ENCODE measurements at places on chromosomes 16 and 17. TPM values are rescaled to one million over a fixed set of nuclear protein-coding genes. Genes with fewer than 3 reads are reported as not detected.

GRCh38 chr16:28897826-28898225, 19.5 kb downstream of the ATP2A1 start:
- H3K36me3 ChIP-seq: peaks cover 30% of the 10 kb centered on the region
- no peak for DNase-seq
- no peaks in the 10 kb centered on the region for H3K4me1 ChIP-seq
- H3K27ac ChIP-seq: no peak overlapping the region
- H3K27me3 ChIP-seq: no peaks in the 10 kb centered on the region

- peak overlapping the region; percentile 94 for H3K27ac ChIP-seq
- peaks cover 17% of the 10 kb centered on the region for H3K36me3 ChIP-seq
Measured at GRCh38 chr17:35808240-35808961, 883 bp upstream of the TAF15 start.

GRCh38 chr17:47705536-47706530, 11.9 kb downstream of the TBKBP1 start:
- peaks cover 23% of the 10 kb centered on the region for H3K4me1 ChIP-seq
- DNase-seq: no peak
- H3K27ac ChIP-seq: peak overlapping the region; percentile 97
- H3K27me3 ChIP-seq: no peaks in the 10 kb centered on the region

- no peaks in the 10 kb centered on the region for H3K36me3 ChIP-seq
- DNase-seq: no peak
- H3K4me1 ChIP-seq: no peaks in the 10 kb centered on the region
- no peak overlapping the region for H3K27ac ChIP-seq
Measured at GRCh38 chr17:56030009-56030624, 123.2 kb upstream of the ANKFN1 start.

GRCh38 chr17:56893503-56893902, 20.3 kb downstream of the TRIM25 start:
- H3K4me3 ChIP-seq: no peak overlapping the region
- DNase-seq: no peak
- no peaks in the 10 kb centered on the region for H3K4me1 ChIP-seq
- no peak overlapping the region for H3K27ac ChIP-seq
- H3K36me3 ChIP-seq: no peaks in the 10 kb centered on the region

- H3K4me1 ChIP-seq: no peaks in the 10 kb centered on the region
- no peak for DNase-seq
- no peak overlapping the region for H3K27ac ChIP-seq
- H3K36me3 ChIP-seq: no peaks in the 10 kb centered on the region
- no peak overlapping the region for H3K4me3 ChIP-seq
- H3K27me3 ChIP-seq: no peaks in the 10 kb centered on the region
Measured at GRCh38 chr17:56144223-56144622, 9.1 kb upstream of the ANKFN1 start.

- no peaks in the 10 kb centered on the region for H3K27me3 ChIP-seq
- H3K4me1 ChIP-seq: peaks cover 19% of the 10 kb centered on the region
- peak; percentile 78 for DNase-seq
- H3K36me3 ChIP-seq: no peaks in the 10 kb centered on the region
- H3K4me3 ChIP-seq: peak overlapping the region; percentile 35
Measured at GRCh38 chr17:77862890-77863813, 95.4 kb upstream of the TNRC6C start.

DNA sequence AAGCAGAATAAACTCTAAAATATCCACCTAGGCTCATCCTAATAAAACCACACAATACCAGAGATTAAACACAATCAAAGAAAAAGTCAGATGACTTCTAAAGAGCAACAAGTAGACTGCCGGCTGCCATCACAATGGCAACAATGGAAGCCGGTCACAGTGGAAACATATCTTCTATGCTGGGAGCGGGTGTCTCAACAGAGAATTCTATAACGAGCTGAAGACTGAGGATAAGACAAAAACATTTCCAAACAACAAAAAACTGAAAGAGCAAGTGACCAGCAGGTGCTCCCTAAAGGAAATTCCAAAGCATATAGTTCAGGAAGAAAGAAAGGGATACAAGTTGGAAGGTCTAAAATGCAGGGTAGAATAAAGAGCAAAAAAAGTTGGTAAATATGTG, 8.9 kb downstream of the NSMCE1 start:
- no peaks in the 10 kb centered on the region for H3K36me3 ChIP-seq
- no peak overlapping the region for H3K27ac ChIP-seq
- H3K27me3 ChIP-seq: no peaks in the 10 kb centered on the region
- no peaks in the 10 kb centered on the region for H3K4me1 ChIP-seq

DNA sequence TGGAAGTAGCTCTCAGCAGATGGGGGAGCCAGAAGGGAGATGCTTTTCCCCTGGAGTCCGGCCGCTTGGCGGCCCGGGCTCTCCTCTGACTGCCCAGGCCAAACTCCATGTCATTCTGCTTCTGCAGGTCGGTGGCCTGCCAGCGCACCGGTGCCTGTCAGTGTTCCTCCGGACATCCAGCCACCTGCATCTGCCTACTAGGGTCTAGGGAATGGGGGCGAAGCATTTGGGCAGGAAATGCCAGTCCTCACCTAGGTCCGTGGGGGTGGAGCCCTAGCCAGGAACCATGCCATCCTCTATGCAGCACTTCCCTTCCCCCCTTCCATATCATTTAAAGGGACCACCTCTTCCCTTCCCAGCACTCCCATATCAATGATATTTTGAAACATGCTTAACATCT, 34.2 kb downstream of the GJC1 start:
- no peak overlapping the region for H3K27ac ChIP-seq
- peaks cover 18% of the 10 kb centered on the region for H3K36me3 ChIP-seq
- H3K4me1 ChIP-seq: peaks cover 15% of the 10 kb centered on the region
- no peaks in the 10 kb centered on the region for H3K27me3 ChIP-seq

- peak overlapping the region; percentile 74 for H3K27ac ChIP-seq
- H3K36me3 ChIP-seq: peaks cover 12% of the 10 kb centered on the region
- peaks cover 19% of the 10 kb centered on the region for H3K4me1 ChIP-seq
- peak overlapping the region; percentile 72 for H3K4me3 ChIP-seq
Measured at GRCh38 chr17:28317966-28318758, 838 bp upstream of the TMEM97 start.

The GP1BA gene
- not detected for total RNA-seq

The SLC35G6 gene
- not detected for total RNA-seq

- no peaks in the 10 kb centered on the region for H3K27me3 ChIP-seq
- H3K4me3 ChIP-seq: no peak overlapping the region
- DNase-seq: no peak
- H3K27ac ChIP-seq: no peak overlapping the region
- H3K36me3 ChIP-seq: no peaks in the 10 kb centered on the region
Measured at GRCh38 chr16:78240459-78241222, 141.2 kb downstream of the WWOX start.

DNA sequence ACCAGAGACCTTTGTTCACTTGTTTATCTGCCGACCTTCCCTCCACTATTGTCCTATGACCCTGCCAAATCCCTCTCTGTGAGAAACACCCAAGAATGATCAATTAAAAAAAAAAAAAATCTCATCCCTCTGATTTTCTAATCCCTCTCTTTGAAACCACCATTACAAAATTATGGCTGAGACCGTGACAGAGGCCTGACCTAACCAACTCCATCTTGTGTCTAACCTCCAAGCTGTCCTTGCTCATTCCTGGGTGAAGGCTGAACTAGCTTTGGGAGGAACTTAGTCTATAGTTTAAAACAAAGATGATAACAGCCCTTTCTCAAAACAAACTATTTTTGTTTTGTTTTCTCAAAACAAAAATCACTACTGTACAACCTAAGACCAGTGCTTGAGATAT, 474.5 kb downstream of the TMEM114 start:
- no peak overlapping the region for H3K27ac ChIP-seq
- H3K36me3 ChIP-seq: no peaks in the 10 kb centered on the region
- no peaks in the 10 kb centered on the region for H3K4me1 ChIP-seq
- H3K27me3 ChIP-seq: no peaks in the 10 kb centered on the region
- no peak overlapping the region for H3K4me3 ChIP-seq
- no peak for DNase-seq

GRCh38 chr17:7897090-7897489, 8.5 kb downstream of the CHD3 start:
- peaks cover 81% of the 10 kb centered on the region for H3K36me3 ChIP-seq
- H3K27me3 ChIP-seq: no peaks in the 10 kb centered on the region
- no peak overlapping the region for H3K4me3 ChIP-seq

The FOXL1 gene
- total RNA-seq: 5.5 TPM

- H3K36me3 ChIP-seq: no peaks in the 10 kb centered on the region
- no peaks in the 10 kb centered on the region for H3K4me1 ChIP-seq
- H3K27me3 ChIP-seq: peaks cover 13% of the 10 kb centered on the region
- no peak for DNase-seq
- no peak overlapping the region for H3K27ac ChIP-seq
- no peak overlapping the region for H3K4me3 ChIP-seq
Measured at GRCh38 chr17:22374741-22375140, 682.4 kb downstream of the KCNJ18 start.

- H3K4me1 ChIP-seq: peaks cover 26% of the 10 kb centered on the region
- peak; percentile 71 for DNase-seq
- H3K27me3 ChIP-seq: no peaks in the 10 kb centered on the region
- H3K27ac ChIP-seq: no peak overlapping the region
- H3K36me3 ChIP-seq: no peaks in the 10 kb centered on the region
Measured at GRCh38 chr17:45131616-45132319, 547 bp downstream of the PLCD3 start.

GRCh38 chr17:73902416-73903181, 258.4 kb upstream of the SDK2 start:
- no peak overlapping the region for H3K4me3 ChIP-seq
- H3K27me3 ChIP-seq: peaks cover 15% of the 10 kb centered on the region
- no peaks in the 10 kb centered on the region for H3K4me1 ChIP-seq
- H3K27ac ChIP-seq: no peak overlapping the region

DNA sequence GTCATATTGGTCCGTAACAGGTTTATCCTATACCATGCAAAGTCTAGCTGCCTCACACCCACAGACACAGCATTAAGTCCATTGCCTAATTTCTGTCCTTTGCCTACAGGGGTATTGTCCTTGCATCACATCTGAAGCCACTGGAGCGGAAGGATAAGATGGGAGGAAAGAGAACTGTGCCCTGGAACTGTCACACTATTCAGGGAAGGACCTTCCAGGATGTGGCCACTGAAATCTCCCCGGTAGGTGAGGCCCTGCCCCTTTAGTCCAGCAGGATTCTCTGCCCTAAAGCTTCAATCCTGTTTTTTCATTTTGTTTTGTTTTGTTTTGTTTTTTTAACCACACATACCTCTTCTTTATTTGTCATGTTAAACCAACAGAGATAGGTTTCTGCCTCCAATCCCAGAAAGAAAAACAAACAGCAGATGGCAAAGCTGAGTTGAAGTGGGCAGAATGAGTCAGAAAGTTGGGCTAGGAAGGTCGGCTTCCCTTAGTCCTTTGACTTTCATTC, 2.2 kb upstream of the EFTUD2 start:
- H3K36me3 ChIP-seq: no peaks in the 10 kb centered on the region
- no peak overlapping the region for H3K4me3 ChIP-seq
- peak overlapping the region; percentile 39 for H3K27ac ChIP-seq

GRCh38 chr16:2040787-2041522, 6.7 kb downstream of the NTHL1 start:
- H3K27ac ChIP-seq: peak overlapping the region; percentile 73
- peak; percentile 76 for DNase-seq
- H3K36me3 ChIP-seq: no peaks in the 10 kb centered on the region
- peaks cover 41% of the 10 kb centered on the region for H3K4me1 ChIP-seq
- no peak overlapping the region for H3K4me3 ChIP-seq
- no peaks in the 10 kb centered on the region for H3K27me3 ChIP-seq

The G6PC1 gene
- not detected for total RNA-seq

GRCh38 chr16:11135464-11135973, 120.5 kb downstream of the SOCS1 start:
- H3K4me3 ChIP-seq: no peak overlapping the region
- H3K36me3 ChIP-seq: no peaks in the 10 kb centered on the region
- no peak overlapping the region for H3K27ac ChIP-seq
- H3K27me3 ChIP-seq: no peaks in the 10 kb centered on the region
- H3K4me1 ChIP-seq: peaks cover 69% of the 10 kb centered on the region

- peaks cover 28% of the 10 kb centered on the region for H3K4me1 ChIP-seq
- H3K27ac ChIP-seq: no peak overlapping the region
- no peaks in the 10 kb centered on the region for H3K27me3 ChIP-seq
- H3K4me3 ChIP-seq: no peak overlapping the region
Measured at GRCh38 chr17:72409405-72410002, 288.7 kb downstream of the SOX9 start.

GRCh38 chr17:9330141-9330540, 245.5 kb downstream of the STX8 start:
- no peak overlapping the region for H3K27ac ChIP-seq
- H3K27me3 ChIP-seq: no peaks in the 10 kb centered on the region
- H3K4me1 ChIP-seq: no peaks in the 10 kb centered on the region
- H3K4me3 ChIP-seq: no peak overlapping the region
- H3K36me3 ChIP-seq: no peaks in the 10 kb centered on the region

DNA sequence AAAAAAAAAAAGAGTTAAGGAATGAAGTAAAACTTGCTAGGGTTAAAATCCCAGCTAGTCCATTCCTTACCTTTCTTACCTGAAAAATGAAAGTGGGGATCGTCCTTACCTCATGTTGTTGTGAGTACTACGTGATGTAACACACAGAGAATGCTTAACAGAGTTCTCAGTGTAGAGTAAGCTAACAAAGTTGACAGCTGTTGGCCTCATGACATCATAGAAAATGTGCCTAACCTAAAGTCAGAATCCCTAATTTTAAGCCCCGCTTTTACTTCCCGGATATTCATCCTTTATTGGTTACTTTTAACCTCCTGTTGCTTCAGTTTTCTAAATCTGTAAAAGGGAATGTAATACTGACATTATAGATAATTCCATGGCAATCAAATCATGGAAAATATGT, 505.8 kb upstream of the HSBP1 start:
- H3K27me3 ChIP-seq: no peaks in the 10 kb centered on the region
- H3K4me3 ChIP-seq: no peak overlapping the region
- H3K36me3 ChIP-seq: no peaks in the 10 kb centered on the region
- peaks cover 23% of the 10 kb centered on the region for H3K4me1 ChIP-seq
- peak; percentile 20 for DNase-seq

DNA sequence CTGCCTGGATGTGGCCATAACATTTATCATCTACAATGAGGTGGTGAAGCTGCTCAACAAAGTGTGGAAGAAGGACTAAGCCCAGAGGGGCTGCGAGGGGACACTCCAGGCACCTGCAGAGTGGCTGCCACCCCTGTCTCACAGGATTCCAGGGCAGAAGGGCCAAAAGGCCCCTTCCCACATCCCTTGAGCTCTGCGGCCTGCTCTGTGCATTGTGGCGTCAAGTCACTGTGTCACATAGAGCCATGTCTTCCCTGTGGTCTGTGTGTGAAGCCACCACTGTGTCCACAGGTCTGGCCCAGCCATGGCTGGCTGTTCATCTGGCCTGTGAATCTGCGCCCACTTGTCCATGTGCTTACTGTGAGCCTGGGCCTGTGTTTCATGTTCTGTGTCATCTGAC, 1714.6 kb downstream of the TP53TG3F start:
- no peak overlapping the region for H3K4me3 ChIP-seq
- no peaks in the 10 kb centered on the region for H3K27me3 ChIP-seq
- DNase-seq: no peak
- no peak overlapping the region for H3K27ac ChIP-seq

- no peak overlapping the region for H3K4me3 ChIP-seq
- no peaks in the 10 kb centered on the region for H3K4me1 ChIP-seq
- no peaks in the 10 kb centered on the region for H3K27me3 ChIP-seq
- no peak for DNase-seq
Measured at GRCh38 chr16:88375996-88376834, 6.5 kb upstream of the ZNF469 start.

Data from SJCRH30 (cell line).